ENCODE measurements at places on chromosomes 4 and X.
A peak's percentile ranks its signal among the peaks of the same experiment; 100 is the strongest.

DNA sequence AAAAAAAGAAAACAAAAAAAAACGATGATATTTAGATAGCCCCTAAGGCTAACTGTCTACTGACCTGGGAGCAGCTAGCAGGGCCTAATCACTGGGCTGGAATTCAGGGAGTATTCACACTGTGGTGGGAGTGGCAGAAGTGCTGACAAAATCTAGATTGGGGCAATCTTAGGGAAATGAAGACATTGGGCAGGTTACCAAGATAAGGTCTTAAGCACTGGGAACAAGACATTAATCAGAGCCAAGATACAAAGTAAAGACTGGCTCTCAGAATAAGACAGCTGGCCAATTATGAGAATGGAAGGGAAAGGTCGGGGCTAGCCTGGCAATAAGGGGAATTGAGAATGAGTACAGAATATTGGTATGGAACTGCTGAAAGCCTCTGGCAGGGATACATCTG lies 100.2 kb upstream of the GRIA3 start:
- DNase-seq, result no peak

DNA sequence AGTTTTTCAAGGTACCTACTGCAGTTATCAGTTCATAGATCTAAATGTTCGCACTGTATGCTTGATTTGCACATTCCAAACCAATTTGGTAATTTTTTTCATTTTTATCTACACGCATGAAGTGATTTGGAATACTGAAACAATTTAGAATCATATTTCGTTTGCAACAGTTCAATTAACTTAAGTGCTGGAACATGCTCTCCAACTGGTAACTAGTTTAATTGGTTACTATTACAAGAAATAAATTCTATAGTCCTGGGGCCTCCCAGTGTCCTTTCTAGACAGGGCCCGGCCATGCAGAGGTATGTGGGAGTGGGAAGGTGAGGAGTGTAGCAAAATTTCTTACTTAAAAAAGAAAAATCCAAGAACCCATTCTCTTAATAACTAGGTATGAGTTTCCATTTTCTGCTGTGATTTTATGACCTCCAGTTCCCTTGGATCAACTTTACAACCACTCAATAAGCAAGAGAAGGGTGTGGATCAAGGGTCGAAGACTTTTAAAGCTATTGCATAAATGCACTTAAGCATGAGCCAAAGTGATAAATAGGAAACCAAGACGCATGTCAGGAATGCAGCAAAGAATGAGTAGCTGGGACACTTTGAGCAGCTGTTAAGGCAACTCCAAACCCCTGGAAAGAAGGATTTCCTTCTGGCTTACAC lies 106.9 kb downstream of the PPARGC1A start:
- no peak for DNase-seq

DNA sequence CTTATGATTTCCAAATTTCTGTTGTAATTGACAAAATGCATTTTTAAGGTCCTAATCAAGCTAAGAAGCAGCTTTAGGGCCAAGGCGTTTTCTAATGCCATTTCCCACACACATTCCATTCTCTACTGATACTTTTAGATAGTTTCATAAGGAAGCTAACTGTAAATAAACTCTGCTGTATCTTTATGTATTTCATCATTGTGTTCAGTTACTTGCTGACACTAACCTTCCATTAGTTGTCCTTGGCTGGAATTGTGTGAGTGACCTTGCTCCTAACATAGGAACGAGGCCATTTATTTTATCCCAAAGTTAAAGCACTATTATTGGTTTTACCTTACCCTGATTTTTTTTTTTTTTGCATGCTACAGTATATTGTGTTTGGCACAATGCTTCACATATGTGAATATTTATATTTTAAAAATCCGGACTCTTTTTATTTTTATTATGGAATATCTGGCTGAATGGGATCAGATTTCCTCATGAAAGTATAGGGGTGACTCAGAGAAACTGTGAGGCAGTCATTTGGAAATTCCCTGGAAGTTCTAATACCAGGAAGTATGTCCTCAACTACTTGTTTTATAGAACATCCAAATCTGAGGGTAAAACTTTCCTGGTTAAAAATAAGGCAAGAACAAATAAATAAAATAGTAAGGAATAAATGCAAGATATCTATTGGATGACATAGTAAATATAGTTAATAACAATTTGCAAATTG lies 62.7 kb upstream of the SORBS2 start:
- DNase-seq, result no peak

DNA sequence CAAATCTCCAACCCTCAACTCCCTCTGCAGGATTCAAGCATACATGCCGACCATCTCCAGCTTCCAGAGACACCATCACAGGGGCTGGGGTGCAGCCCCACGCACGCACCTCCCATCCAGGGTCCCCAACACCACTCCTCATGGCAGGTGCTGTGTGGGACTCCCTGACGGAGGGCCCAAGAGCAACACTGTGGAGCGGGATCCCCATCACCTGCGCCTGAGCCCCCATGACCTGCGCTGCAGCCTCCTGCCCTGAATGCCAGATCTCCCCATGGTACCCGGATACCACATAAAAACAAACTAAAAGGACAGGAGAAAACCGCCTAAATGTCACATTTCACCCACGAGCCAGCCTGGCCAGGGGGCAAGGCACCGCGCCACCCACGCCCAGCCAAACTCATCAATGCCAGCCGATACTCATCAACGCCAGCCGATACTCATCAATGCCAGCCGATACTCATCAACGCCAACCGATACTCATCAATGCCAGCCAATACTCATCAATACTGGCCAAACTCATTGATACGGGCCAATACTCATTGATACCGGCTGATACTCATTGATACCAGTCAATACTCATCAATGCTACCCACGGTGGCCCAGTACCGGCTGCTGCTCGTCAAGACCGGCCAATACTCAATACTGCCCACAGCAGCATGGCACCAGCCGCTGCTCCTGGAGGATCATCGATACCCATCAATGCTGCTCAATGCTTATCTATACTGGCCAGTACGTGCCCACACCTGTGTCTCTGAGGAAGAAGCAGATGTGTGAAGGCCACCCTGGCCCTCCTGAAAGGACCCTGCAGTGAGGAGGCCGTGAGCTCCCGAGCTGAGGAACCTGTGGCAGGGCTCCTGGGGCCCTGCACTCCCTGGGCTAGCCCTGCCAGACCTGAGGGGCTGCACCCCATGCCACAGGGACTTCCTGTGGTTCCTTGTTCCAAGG lies 6.2 kb downstream of the CTBP1 start:
- DNase-seq, result no peak

DNA sequence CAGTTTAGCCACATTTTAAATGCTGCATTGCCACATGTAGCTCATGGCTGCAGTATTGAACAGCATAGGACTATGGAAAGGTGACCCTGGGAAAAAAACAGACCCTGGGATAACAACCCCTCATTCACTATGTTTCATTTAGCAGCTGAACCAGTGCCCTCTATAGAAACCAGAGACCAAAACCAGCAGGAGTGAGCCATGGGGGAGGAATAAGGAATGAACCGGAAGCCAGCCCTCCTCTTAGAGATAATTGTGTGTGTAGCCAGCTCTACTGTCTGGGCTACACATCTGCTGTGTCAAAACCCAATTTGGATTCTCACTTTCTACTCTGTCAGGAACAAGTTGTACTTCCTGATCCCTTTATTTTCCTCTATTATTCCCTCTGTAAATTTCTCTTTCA lies 158.5 kb upstream of the S100G start:
- DNase-seq, result no peak

DNA sequence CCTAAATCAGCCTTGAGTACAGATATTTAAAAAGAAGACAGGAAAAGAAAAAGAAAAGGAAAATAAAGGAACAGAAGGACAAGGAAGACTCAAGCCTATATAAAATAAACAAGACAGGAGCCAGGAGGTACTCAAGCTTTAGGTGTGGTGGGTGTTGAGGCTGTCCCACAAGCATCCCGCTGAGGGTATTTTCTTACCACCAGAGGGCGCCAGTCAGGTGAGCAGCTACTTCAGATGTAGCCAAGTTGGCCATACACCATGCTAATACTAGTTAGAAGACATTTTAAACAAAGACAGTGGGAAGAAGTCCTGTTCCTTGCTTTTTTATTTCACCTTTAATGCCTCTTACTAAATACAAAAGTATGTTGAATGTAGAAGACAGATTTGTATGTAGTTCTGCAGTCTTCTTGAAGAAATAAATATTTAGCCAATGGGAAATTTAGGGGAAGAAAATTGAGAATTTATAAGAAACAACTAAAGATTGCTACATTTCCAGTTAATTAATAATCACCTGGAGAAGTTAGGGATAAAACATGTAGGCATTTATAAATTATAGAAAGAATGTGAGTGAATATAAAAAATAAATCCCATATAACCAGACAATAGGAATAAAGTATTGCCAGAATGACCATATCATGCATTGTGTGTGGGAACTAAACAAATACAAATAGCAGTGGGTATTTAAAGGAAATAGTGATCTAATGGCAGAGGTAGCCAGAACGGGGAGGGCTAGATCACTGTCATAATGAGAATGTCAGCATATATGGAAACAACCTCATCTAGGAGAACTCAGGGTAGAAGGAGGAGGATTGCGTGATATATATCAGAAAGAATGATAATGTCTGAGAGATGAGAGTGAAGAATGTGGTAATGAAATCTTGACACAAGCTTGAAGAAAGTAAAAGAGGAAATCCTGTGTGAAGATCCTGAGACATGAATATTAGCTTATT lies 71.0 kb downstream of the MTHFD2L start:
- peak; percentile 79 for DNase-seq

DNA sequence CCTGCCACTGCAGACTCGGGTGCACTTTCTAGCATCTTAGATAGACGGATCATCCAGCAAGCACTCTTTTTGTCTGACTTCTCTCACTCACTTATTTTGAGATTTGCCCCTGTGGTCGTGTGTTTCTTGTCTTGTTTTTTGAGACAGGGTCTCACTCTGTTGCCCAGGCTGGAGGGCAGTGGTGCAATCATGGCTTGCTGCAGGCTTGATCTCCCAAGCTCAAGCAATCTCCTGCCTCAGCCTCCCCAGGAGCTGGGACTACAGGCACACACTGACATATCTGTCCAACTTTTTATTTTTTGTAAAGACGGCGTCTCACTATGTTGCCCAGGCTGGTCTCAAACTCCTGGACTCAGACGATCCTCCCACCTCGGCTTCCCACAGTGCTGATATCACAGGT lies 26.7 kb downstream of the FGFR3 start:
- no peak for DNase-seq

GRCh38 chrX:54807524-54808108 lies at the start of gene MAGED2:
MAGED2 (plus strand) TSS chrX:54807745; CDS start chrX:54809332, 1,587 bp downstream.
- peak; percentile 56 for DNase-seq

- DNase-seq, result peak; percentile 73
Measured at GRCh38 chrX:39222346-39223113, 421.3 kb downstream of the MID1IP1 start.

- DNase-seq, result peak; percentile 6
Measured at GRCh38 chr4:155705664-155706063, 39.0 kb downstream of the GUCY1A1 start.

DNA sequence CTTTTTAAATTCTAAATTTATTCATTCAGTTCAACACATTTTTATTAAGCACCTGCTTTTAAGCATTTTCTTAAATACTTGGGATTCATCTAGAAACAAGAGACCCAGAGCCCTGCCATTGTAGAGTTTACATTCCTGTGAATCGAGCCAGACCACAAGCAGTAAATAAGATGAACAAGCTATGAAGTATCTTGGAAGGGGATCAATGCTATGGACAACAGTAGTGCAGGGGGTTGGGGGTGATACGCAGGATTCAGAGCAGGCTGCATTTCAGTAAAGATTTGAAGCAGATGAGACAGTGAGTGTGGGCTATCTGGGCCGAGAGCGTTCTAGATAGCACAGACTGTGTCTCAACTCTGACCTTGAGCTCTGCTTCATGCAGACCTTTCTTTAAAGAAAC lies 35.1 kb downstream of the CLDN22 start:
- DNase-seq, result no peak

- DNase-seq, result no peak
Measured at GRCh38 chrX:120379937-120380681, 18.2 kb downstream of the ATP1B4 start.

GRCh38 chrX:41273638-41274037 lies 60.3 kb upstream of the DDX3X start:
- no peak for DNase-seq

DNA sequence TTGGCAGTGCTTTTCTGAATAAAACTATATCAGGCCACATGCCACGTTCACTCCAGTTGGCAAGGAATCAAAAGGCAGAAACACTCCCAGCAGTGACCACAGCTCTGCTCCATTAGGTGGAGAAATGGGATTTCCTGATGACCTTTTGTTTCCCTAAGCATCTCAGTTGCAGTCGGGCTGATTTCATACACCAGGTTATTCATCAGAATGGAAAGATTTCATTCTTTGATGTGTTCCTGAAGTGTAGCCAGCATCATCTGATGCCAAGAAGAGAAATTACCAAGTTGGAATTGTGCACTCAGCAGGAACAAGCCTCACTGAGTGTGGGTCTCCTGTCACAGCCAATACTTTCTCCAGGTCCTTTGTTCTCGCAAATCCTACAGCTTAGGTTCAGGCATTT lies 193.7 kb downstream of the SPATA18 start:
- DNase-seq, result no peak

DNA sequence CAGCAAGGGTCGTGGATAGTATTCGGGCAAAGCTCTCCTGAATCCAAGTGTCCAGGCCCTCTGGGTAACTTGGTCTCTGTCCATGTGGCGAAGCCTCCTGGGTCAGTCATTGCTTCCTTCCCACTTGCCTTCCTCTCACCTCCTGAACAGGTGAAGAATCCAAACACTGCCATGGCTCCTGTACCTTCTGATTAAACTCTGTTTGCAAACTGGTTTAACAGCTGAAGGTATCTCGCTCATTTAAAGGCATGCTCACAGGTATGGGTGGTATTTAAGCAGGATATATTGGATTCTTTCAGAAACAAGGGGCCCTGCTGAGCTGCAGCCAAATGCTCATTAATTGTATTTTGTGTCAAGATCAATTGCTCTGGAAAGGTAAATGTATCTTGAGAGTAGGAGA lies 28.2 kb downstream of the FHDC1 start:
- no peak for DNase-seq

GRCh38 chr4:148118179-148118578 lies 324.0 kb downstream of the NR3C2 start:
- no peak for DNase-seq

GRCh38 chrX:40734971-40735324 lies 394 bp downstream of the MED14 start:
- DNase-seq, result peak; percentile 30

GRCh38 chr4:150104404-150105027 lies 26.3 kb downstream of the DCLK2 start:
- no peak for DNase-seq

DNA sequence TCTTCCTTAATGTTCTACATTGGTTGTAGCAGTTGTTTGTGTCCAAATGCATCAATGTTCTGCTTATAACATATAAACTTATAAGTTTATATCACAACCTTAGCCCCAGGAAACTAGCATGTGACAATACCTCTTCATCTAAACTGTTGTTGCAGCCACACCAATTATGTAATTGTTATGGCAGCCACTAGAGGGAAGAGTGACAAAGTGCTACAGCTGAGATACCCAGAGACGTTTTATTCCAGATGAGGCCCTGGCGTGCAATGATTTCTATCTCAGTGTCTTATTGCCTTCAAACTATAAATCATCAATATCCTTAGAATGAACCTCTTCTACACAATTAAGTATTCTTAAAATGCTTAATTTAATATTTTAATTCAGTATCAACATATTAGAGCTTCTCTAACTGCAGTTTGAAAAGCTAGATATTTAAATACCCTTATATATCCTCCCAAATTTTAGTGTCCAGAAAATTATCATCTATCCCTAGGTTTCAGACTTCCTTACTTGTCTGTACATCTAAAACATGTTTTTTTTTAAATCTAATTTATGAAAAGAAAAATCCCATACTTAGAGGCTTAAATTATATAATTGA lies 171.6 kb downstream of the PCDH10 start:
- DNase-seq, result peak; percentile 47

GRCh38 chrX:105567082-105567481 lies 255.3 kb upstream of the NRK start:
- peak; percentile 5 for DNase-seq
